ENCODE measurements at places on chromosomes 1 and 21. TPM values are rescaled to one million over a fixed set of nuclear protein-coding genes. Genes with fewer than 3 reads are reported as not detected.

DNA sequence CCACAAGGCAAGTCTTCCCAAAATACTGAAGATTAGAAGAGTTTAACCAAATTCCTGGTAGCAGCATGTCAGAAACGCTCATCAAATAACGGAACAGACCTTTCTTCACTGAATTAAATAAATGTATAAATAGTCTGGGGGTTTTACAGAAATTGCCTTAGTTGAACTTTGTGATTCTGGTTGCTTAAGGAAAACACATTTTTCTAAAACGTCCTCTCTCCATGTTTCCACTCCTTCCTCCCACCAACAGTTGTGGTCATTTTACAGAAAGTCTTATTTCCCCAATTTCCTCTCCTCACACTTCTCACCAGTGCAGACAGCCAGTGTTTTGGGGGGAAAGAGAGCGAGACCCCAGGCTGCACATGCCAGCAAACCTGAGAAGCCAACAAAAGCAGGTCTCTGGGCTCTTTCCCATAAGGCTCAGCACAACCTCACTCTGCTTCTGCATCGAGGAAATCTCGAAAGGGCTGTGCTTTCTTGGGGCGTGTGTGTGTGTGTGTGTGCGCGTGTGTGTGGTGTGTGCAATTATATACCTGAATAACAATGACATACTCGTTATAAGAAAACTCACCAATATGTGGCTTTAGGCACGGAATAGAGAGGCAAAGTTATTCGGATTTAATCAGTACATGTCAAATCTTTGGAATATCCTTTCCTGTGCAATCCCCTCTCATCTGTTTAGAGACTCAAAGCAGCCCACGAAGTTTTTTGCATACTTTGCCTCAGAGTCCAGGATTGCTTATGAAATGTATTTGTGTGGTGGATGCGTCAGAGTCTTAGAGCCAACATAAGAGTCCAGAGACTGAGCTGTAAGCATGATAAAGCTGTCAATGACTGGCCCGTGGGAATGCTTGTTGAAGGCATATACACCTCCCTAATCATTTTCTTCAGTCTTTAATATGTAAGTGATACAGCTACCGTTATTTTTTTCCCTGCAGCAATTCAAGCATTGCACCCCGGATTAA, 2.0 kb downstream of the KCNJ15 start:
- no peak for DNase-seq

DNA sequence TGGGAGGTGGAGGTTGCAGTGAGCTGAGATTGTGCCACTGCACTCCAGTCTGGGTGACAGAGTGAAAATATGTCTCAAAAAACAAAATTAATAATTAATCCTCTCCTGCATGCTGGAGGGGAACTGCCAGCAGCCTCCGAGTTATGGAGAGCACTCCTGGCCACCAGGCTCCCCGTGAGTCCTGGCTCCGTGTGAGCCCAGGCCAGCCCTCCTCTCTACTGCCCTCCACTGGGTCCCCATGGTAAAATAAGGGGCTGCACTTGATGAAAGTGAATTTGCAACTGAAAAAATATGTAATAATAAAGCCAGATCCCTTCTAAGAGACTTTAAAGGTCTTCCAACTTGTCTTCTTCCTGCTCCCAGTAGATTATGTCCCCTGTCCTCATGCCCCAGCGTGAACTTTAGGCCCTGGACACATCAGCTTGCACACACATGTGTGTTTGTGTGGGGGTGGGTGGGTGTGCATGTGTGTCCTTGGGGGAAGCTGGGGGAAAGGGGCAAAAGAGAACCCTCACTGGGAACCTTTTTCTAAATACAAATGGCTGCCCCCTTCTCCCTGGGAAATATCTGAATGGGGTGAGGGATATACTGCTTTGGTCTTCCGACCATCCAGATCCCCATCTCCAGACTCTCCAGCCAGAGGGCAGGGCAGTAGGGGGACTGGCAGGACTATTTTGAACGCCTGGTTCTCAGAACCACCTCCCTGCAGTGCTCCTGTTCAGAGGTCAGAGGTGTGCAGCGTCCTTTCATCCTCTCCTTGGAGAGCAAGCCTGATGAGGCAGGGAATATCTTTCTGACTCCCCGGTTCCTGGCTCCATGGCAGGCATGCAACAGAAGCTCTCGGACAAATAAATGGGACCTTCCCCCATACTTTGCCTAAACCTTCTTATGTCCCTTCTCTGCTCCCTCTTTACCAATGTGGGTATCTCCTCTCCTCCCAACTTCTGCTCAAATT, 26.2 kb downstream of the NEK2 start:
- DNase-seq: no peak

The LAPTM5 gene
- polyA plus RNA-seq: 12.9 TPM

- DNase-seq: no peak
Observed at GRCh38 chr1:233677690-233678354, 63.9 kb downstream of the KCNK1 start.

DNA sequence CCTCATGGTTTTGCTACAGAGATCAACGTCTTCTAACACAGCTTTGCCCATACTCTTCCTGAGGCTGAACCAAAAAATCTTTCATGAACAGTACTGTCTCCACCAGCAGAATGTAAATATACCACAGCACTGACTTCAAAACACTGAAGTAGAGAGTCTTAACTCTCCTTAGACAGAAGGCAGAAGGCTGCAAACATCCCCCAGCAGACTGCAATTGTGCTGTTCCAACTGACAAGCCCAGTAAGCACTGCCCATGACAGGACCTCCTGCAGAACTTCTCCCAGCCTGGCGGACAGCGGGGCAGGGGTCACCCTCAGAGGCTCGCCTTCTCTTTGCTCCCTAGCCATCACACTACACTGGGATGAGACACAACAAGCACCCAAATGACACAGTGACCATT, 218.7 kb downstream of the RERE start:
- DNase-seq: no peak

The TMEM269 gene
- 1.0 TPM for polyA plus RNA-seq

The CLCA4 gene
- polyA plus RNA-seq: not detected

- peak; percentile 77 for DNase-seq
Observed at GRCh38 chr1:31394584-31395193, 18.3 kb upstream of the SERINC2 start.

- peak; percentile 66 for DNase-seq
Observed at GRCh38 chr1:206951318-206952100, 5.2 kb upstream of the PIGR start.

- no peak for DNase-seq
Observed at GRCh38 chr1:209387271-209387968, 196.1 kb upstream of the CAMK1G start.
